WTC11 (cell line): ENCODE measurements at places on chromosomes 6 and 20.
A peak's percentile ranks its signal among the peaks of the same experiment; 100 is the strongest.

- no peak for DNase-seq
Observed at GRCh38 chr6:111540681-111541025, 57.6 kb upstream of the REV3L start.

- DNase-seq, result no peak
Observed at GRCh38 chr6:117783279-117783678, 108.0 kb downstream of the NUS1 start.

GRCh38 chr6:44472250-44472945 is 84.9 kb downstream of the CDC5L start:
- no peak for DNase-seq

- DNase-seq, result no peak
Observed at GRCh38 chr6:47135772-47136171, 93.6 kb upstream of the ADGRF1 start.

- DNase-seq, result peak; percentile 49
Observed at GRCh38 chr6:111361648-111362047, 121.4 kb downstream of the REV3L start.

DNA sequence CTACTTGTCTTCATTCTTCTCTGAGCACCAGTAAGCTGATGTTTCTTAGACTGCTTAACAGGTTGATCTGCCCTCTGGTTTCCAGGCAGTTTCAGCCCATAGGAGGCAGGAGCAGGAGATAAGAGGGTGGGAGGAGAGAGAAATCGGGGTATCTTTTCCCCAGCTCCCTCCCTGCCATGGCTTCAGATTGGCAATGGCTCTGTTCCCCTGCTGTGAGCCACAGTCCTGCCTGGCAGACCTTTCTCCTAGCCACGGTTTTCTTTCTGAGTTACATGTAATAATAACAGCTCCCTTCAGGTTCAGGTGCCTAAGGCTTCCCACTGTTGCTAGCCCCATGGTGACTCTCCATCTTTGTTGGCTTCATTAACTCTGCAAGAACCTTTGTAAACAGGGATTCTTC is 115.3 kb downstream of the CD83 start:
- DNase-seq, result no peak

DNA sequence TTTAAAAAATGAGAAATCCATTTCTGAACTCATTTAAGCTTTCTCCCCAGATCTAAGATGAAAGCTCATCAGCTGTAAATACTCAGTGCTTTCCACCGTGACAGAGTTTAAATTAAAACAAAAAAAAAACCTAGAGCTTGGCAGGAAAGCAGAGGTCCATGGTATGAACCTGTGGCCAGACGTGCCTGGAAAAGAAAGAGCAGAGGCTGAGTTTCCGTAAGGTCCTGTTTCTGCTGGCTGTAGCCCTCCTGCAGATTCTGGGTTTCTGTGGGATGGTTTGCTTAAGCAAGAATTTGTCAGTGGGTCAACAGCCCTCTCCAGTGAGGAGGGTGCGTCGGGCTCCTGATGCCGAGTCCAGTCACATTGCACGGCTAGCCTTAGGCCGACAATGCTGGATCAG is 383.2 kb downstream of the SAMD5 start:
- DNase-seq, result no peak

- DNase-seq, result no peak
Observed at GRCh38 chr6:35185971-35186370, 27.8 kb upstream of the SCUBE3 start.

DNA sequence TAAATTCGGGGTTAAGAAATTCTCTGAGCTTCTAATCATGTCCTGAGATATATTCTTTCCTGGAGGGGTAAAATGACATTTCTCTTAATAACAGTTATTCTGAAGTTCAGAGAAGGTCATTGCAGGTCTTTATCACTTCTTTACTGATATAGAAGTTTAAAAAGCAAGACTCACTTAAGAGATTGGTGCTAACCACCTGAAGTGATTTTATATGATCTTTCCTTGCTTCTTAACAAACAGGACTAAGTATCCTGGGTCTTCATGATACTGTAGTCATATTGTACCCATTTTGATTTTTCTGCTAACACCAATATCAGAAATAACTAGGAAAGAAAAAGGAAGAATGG is 39.3 kb upstream of the PRDM1 start:
- DNase-seq, result no peak

DNA sequence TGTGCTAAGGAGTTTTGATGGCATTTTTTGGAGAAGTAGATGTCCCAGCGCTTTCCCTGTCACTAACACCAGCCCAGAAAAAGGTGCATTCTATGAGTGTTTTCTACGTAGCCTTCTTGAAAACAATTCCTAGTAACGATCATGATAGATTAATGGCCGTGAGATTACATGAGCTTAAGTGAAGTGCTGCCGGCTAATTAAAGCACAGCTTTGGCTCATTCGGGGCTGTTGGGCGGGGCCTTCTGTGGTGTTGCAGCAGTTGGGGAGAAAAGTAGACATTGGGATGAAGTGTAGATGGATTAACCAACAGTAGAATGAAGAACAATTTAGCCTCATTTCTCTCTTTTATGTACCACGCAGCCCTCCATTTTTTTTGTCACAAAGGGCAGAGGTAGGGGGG is 20.8 kb upstream of the TRAF3IP2 start:
- DNase-seq, result no peak

DNA sequence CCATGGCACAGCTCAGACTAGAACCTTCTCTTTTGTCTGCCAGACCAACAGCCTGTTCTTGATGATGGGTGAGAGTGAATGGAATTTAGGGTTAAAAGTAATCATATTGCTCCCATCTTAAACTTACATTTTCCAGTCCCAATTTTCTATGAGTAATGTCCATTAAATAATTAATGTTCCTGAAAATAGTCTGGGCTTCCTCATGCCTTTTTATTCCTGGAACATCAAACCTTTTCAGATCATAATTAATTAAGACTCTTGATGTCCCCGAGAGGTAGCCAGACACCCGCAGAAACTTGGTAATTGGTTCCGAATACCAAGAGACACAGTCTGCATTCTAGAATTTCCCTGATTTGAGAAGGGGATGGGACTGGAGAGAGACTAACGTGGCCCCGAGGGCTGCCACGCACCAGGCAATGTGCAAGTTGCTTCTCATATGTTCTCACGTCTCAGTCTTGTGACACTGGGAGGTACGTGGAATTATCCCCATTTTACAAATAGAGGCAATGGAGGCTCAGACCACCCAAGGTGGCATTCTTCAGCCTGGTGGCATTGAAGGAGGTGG is 78.6 kb upstream of the TOX2 start:
- DNase-seq, result no peak

GRCh38 chr6:20778459-20778858 is 244.2 kb downstream of the CDKAL1 start:
- DNase-seq, result no peak

GRCh38 chr6:89034586-89035251 is 45.8 kb upstream of the PNRC1 start:
- no peak for DNase-seq

DNA sequence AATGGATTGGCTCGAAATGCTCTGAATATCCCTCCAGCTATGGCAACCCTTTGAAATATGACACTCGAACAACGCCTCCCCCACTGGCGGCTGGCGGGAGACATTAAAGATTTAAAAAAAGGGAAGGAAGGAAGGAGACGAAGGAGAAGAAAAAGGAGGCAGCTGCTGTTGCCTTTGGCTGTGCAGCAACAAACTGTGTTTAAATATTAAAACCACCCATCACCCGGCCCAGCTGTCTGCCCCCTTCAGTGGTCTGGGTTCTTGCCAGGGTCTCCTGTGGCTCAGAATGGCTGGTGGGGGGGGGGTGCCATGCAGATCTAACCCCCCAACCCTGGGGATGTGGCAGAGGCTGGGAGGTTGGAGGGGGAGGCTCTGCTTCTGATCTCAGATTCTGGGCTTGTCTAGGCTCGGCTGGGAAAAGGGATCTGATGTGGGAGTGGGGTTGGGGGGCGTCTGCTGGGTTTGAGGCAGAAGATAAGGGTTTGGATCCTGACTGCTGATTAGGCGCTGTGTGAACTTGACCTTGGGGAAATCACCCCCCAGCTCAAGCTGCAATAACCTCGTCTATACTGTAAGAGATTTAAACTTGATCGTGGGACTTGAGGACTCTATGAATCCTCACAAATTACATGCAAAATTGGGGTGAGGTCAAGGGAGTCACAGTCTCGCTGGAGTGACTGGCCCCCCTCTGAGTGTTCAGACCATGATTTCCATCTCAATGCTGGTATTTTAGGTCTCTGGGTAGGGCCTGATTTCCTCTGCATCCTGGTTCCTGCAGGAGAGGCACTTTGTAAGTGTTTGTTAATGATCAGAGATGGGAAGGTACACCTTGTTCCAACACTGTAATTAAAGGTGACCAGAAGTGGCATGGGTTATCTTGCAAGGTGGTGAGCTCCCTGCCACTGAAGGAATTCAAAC is 40.3 kb upstream of the BLCAP start:
- peak; percentile 46 for DNase-seq

- no peak for DNase-seq
Observed at GRCh38 chr6:137737836-137738596, 129.0 kb upstream of the TNFAIP3 start.

DNA sequence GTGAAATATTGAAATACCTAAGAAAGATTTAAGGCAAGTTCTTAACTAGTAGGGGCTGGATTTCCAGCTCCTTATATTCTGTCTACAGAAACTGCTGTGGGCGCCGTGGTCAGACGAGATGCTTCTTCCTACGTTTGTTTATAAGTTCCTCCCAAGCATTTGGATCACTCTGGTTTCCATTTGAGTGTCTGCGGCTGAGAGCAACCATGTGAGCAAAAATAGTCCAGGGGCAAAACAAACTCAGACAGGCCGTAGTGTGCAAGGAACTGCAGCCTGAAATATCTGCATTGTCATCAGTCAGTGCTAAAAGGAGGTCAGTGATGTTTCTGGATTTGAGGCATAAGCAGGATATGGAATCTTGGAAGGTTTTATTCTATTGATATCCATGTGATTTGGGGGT is 485.9 kb upstream of the JAG1 start:
- no peak for DNase-seq

- DNase-seq, result no peak
Observed at GRCh38 chr6:131208787-131209186, 73.5 kb downstream of the AKAP7 start.

- DNase-seq, result no peak
Observed at GRCh38 chr6:36912030-36912454, 26.3 kb downstream of the C6orf89 start.

DNA sequence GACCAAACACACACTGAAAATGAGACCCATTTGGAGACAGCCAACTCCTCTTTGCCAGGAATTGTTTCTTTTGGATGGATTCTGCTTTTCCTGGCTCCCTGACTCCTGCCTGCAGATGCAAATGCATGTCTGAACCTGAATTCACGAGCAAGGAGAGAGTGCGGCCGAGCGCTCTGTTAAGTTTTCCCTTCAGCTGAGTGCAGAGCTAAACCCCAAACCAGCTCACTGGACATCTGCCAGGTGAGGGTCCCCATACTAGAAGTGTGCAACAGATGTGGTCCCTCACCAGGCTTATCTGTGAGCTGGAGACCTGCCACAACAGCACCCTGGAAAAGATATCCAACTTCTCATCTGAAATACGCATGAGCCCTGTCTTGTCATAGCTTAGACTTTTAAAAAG is 59.0 kb downstream of the CD164 start:
- no peak for DNase-seq

DNA sequence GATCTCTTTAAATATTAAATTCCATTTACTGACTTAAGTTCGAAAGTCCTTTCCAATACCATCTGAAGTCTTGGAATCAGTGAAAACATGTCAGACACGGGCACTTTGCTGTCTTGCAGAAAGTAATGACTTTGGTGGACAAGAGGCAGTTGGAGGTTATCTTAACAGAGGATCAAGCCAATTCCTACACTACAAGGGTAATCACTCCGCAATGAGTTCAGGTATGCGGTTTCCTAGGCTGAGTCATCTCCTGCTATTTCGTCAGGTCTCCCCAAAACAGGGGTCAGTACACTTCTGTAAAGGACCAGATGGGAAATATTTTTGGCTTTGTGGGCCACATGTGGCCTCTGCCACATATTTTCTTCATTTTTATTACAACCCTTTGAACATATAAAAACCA is 656.6 kb downstream of the KIF16B start:
- DNase-seq, result no peak

- DNase-seq, result no peak
Observed at GRCh38 chr20:41224281-41224680, 86.9 kb downstream of the PLCG1 start.

- DNase-seq, result no peak
Observed at GRCh38 chr6:157406661-157407060, 25.7 kb downstream of the ZDHHC14 start.

- DNase-seq, result no peak
Observed at GRCh38 chr6:76435174-76435573, 362.7 kb upstream of the IMPG1 start.

- DNase-seq, result peak; percentile 63
Observed at GRCh38 chr6:110255211-110255750, 75.1 kb downstream of the CDC40 start.

- DNase-seq, result no peak
Observed at GRCh38 chr6:16132909-16133308, 4.0 kb downstream of the MYLIP start.

DNA sequence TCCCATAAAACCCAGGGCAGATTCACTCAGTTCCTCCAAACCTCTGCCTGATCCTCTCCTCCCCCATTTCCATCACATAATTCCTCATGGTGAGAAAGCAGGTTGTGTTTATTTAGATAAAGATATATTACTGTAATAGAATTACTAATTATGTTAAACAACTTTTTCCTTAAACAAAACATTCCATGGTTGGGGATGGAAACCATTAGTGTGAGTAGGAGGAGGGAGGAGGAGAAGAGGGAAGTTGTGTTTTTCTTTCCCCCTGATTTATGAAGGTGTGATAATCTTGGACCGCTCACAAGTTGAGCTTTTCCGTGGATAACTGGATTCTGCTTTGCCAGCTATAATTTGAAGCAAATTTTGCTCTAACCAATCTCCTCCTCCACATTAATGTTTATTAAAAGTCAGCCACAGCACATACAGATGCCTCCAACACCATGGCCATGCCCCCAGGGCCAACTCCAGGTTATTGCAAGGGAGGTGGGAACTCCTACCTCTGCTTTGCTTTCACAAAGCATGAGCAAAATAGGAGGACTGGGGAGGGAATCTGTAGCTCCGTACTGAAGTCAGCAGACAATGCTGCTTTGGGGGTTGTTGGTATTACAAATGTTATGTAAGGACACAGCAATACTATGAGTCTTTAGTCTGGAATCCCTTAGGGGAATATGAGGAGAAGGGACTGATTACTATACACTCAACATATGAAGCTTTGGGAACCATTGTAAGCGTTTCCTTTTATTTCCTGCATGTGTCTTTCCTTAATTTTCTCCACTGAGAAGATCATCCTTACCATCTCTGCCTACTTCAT is 542.0 kb downstream of the DHX35 start:
- no peak for DNase-seq

GRCh38 chr20:57957411-57958049 is 247.7 kb upstream of the PMEPA1 start:
- DNase-seq, result no peak
